ENCODE measurements at places on chromosomes 11 and 22.

DNA sequence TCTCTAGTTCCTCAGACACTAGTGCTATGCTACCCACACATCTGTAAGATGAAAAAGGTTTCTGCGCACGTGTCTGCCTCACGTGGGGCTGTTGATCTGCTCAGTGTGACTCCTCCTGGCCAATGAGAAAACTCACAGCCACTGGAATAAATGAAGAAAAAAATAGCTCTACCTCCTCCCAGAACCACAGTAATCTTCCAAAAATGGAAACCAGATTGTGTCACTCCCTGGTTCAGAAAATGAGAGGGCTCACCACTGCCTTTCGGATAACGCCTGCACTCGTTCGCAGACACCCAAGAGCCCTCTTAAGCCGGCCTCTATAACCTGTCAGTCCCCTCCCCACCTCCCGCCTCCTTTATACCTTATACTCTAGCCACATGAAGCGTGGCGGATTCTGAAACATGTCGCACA is 5.1 kb downstream of the APBB1 start:
- DNase-seq = peak; percentile 40

DNA sequence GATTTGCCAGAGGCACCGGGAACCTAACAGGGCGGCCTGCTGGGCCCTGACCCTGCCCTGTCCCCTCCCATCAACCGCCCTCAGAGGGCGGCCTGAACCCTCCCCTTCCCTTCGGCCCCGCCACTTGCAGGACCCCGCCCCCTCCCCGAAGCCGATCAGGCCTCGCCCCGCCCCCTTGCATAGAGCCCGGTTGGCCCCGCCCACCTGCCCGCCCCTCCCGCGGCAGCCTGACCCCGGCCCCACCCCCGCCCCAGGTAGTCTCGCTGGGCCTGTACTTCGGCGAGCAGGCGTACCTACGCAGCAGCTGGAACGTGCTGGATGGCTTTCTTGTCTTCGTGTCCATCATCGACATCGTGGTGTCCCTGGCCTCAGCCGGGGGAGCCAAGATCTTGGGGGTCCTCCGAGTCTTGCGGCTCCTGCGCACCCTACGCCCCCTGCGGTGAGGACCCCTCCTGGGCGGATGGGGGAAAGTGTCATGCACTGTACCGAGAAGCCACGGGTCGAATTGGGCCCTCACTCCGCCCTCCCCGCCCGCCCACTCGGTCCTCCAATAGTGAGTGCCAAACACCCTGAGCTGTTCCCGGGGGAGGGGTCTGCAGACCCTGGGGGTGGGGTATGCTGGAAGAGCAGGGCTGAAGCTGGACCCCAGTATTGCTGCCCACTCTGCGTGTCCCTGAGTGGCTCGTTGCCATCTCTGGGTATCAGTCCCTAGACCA is 94.1 kb downstream of the CACNA1I start:
- no peak for DNase-seq

GRCh38 chr22:37386441-37386840 is 40.8 kb downstream of the ELFN2 start:
- no peak for DNase-seq

- no peak for DNase-seq
Measured at GRCh38 chr11:64874308-64875240, 3.8 kb downstream of the EHD1 start.

DNA sequence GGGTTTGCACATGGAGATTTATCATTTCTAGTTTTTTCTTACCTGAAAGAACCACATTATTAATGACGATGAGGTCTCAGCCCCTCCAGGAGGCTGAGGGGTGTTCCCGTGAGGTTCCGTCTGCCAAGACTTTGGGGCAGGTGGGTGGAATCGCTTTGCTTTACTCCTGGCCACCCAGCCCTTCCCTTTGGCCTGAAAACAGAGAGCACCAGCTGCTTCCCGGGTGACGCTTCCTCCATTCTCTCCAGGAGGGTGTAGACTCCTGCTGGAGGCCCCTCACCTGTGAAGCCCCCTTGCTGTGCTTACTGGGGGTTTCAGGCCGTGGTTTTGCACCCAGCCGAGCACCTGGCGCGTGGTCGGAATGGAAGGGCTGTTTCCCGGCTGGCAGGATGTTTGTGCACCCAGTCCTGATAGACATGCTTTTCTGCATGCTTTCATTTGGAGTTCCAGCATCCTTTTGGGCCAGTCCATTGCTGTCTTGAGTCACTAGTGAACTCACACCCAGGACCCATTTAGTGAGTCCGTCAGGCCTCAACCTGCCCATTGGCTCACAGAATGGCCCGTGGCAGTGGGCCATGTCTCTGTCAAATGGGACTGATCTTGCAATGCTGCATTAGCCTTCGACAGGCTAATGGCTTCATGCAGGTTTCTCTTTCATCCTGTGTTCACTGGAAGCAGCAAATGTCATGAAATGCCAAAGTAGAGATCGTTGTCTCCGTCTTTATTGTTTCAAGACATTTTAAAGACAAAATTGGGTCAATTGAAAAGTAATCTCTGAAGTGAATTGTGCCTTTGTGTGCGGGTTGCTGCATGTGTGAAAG is 360.8 kb downstream of the TBC1D22A start:
- DNase-seq = no peak

DNA sequence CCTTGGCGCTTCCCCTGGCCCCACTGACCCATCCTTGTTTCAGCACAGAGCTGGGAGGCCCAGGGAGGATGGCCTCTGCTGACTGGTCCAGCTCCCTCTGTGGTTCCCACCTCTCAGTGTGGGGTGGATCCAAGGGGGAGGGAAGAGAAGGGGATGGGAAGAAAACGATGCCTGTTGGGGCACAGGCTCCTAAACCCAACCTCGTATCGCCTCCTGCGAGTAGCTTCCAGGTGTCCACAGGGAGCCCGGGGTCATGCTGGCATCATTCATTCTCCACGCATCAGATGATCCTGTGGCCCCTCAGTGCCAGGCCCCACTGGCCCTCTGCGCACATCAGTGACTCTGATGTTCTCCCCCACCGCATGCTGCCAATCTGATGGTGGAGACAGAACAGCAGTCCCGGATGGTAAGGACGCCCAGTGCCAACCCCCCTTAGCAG is 5.1 kb downstream of the MYEOV start:
- DNase-seq = no peak

DNA sequence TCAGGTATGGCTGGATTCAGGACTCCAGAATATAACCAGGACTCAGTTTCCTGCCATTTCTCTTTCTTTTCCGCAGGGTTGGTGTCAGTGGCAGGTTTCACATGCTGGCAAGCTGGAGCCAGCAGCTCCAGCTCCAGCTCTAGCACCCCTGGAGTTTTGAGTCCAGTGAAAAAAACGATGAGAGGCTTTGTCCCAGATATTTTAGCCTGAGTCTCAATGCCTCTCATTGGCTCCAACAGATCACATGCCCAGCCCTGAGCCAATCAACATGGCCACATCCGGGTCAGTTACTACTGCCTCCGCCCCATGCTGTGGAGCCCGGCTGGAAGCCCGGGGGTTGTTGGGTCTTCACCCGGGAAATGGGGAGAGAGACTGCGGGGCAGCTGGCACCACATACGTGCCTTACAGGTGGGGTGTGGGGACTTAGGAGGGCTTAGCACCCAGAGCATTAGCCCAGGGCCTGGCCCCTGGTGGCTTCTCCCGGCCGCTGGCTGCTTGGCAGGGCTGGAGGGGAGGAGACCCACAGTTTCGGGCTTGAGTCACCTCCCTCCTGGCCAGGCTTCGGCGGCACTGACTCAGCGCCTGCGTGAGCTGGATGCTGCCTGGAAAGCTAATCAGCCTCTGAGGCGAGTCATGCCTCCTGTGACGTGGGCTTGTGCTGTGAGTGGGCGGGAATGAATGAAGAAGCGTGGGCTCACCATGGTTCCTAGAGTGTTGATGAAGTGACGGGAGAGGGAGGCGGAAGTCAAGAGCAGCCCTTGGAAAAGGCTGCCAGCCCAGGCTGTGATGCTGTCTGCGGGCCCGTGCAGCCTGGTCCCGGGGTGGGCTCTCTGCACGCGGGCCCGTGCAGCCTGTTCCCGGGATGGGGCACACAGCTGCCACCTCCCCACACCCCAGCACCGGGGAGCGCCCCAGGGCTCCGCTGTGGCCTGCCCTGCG is 15.3 kb upstream of the MRTFA start:
- DNase-seq = peak; percentile 84

- DNase-seq = no peak
Measured at GRCh38 chr11:87473174-87473573, 435.4 kb downstream of the TMEM135 start.

DNA sequence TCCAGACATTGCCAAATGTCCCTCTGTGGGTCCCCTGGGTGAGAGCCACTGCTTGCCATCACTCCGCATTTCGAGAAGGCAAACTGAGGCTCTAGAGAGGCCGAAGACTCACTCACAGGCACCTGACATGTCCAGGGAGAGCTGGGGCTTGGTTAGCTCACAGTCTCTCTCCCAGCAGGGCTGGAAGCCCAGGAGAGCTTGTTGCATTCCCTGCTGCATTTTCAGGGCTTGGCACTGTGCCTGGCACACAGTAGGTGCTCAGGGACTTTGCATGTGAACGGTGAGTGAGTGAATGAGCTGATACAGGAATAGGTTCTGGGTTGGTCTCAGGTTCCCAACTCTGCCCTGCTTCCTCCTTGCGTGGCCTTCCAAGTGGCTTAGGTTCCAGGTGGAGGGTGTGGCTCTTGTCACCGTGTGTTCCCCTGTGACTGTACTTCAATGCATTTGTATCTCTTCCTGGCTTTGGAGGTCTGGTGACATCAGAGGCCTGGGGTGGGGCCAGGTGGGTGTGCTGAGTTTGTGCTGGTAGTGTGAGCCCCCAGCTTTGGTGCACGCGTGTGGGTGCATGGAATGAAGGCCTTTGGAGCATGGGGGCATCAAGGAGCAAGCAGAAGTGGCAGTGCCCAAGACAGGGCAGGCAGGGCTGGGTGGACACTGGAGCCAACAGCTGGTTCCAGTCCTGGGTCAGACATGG is 18.4 kb upstream of the SMIM38 start:
- DNase-seq = no peak

DNA sequence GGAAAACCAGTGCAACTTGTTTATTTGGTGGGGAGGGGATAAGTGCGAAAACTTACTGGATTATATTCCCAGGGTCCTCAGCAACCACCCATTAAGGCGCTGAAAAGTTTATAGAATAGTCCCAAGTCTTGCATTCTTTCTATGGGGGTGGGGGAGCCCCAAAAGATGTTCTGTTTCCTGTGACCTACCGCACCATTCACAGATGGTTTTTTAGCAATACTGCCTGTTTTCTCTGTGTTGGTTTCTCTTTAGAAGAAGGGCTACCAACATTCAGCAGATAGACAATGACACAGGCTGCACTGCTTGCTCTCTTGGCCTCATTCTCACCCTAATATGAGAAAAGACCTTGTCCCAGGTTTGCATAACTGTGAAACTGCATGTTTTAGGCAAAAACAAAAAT is 86.5 kb downstream of the FAM76B start:
- no peak for DNase-seq

DNA sequence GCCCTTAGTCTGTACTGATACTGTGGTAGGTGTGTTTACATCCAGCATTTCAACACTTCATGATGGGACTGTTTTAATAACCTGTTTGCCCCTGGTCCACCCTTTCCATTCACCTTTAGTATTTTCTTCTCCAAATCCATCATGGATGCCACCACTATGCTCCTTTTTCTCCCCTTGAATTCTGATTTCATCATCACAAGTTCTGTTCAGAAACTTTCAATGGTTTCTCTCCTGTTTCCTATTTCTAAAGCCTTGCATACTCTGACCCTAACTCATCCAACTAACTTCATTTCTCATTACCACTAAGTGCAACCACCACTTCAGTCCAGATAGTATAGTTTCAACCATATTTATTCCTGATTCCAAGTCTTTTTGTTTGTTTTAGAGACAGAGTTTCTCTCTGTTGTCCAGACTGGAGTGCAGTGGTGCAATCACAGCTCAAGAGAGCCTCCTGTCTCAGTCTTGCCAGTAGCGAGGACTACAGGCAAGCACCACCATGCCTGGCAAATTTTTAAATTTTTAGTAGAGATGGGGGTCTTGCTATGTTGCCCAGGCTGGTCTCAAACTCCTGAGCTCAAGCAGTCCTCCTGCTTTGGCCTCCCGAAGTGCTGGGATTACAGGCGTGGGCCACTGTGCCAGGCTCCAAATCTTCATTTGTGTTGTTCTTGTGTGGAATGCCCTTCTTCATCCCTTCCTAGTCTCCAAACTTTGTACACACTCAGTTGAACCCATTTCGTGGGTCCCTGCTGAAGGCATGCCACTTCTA is 1.2 kb upstream of the LIN7C start:
- DNase-seq = no peak

DNA sequence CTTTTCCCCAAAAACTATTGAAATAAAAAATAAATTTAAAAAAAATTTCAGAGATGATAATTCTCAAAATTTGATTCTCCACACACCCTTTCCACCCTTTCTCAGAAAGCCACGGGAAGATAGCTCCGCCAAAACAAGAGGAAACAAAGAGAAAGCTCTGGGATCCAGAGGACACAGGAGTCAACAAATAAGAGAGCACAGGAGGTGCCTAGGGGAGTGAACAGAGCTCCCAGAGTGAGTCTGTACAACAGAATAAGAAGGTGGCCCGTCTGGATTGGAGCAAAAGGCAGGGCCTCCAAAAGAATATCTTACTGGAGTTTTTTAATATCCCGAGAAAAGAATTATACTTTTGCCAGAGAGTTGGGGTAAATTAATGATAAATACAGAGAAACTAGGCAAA is 96.3 kb upstream of the DRD2 start:
- no peak for DNase-seq

DNA sequence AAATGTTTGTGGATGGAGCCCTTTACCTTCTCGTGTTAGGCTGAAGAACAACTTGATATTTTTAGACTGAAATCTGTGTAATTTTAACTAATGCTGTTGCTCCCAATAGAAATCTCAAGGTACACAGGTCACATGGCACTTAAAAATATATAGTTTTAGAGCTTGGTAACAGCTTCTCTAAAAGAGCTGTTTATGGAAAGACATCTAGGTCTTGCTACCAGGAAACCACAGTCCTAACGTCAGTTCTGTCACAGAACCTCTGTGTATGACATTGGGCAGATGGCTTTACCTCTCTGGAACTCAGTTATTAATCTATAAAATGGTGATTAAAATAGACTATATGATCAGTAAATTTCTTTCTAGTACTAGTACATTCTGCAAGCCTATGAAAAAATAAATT is 35.4 kb downstream of the PAK1 start:
- no peak for DNase-seq

DNA sequence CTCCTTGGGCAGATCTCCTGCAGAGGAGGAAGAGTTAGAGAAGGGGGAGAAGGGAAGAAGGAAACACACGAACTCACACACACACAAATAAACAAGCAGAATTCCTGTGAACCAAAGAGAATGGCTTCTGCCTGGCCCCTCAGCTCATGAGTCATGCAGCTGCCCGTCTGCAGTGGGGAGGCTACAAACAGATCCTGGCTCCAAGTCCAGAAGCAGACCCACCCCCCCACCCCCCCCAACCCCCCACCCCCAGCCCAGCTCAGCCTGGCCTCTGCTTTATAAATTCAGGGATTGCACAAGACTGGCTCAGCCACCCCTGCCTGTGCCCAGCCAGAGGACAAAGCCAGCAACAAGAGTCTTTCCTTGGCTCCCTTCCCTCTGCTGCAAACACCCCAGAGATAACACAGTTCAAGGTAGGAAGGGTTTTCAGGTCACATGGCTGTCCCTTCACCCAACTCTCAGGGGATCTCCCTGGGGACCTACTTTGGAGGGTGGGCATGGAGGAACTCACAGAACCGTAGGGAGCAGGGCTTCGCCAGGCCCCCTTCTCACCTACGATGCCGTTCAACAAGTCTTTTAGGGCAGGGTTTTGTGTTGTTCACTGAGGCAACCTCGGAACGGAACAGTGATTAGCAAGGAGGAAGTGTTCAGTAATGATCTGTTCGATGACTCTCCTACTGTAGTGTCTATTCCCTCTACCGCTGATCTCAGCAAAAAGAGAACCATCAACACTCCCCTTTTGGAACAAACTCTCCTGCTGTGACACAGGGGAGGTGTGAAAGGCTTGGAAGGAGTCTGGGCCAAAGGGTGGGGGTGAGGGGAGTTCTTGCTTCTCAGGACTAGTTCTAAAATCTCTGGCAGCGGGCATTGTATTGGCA is 35.5 kb downstream of the RPL27A start:
- no peak for DNase-seq

Measured in SIG-M5 (cell line).